ENCODE measurements at places on chromosomes 11 and 22.

DNA sequence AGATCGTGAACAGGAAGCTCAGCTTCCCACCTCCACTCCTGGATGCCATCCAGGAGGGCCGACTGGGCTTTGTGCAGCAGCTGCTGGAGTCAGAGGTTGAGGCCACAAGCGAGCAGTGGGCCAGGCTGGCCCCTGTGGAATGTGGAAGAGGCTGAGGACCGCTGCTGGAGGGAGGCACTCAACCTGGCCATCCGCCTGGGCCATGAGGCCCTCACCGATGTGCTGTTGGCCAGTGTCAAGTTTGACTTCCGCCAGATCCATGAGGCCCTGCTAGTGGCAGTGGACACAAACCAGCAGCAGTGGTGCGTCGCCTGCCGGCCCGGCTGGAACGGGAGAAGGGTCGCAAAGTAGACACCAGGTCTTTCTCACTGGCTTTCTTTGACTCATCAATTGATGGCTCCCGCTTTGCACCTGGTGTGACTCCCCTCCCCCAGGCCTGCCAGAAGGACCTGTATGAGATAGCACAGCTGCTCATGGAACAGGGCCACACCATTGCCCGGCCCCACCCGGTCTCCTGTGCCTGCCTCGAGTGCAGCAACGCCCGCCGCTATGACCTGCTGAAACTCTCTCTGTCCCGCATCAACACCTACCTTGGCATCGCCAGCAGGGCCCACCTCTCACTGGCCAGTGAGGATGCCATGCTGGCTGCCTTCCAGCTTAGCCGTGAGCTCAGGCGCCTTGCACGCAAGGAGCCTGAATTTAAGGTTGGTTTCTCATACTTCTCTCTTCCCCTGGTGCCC is 24.9 kb downstream of the ART5 start:
- DNase-seq = no peak

- DNase-seq = no peak
These were observed 217.6 kb downstream of the TTC28 start for GRCh38 chr22:28462041-28462440.

GRCh38 chr11:110852921-110853490 is 140.8 kb upstream of the ARHGAP20 start:
- DNase-seq = no peak

DNA sequence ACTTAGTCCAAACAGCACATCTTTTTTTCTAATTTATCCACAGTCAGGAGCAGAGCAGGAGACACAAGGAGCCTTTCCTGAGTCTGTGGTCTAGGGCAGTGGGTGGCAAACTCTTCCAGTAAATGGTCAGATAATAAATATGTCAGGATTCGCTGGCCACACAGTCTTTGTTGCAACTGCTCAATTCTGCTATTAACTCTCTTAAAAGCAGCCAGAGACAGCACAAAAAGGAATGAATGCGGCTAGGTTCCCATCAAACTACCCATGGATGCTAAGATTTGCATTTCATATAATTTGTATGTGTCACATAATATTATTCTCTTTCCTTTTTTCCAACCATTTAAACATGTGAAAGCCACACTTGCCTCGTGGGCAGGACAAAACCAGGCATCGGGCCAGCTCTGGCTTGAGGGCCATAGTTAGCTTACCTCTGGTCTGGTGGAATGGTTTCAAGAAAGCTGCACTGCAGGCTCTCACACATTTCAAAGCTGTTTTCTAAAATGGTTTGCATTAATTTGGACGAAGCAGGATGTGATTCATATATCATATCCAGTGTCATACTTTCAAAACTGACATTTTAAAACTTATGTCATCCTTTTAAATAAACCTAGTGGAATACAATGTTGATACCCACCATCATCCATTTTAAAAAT is 64.7 kb upstream of the CD5 start:
- no peak for DNase-seq

DNA sequence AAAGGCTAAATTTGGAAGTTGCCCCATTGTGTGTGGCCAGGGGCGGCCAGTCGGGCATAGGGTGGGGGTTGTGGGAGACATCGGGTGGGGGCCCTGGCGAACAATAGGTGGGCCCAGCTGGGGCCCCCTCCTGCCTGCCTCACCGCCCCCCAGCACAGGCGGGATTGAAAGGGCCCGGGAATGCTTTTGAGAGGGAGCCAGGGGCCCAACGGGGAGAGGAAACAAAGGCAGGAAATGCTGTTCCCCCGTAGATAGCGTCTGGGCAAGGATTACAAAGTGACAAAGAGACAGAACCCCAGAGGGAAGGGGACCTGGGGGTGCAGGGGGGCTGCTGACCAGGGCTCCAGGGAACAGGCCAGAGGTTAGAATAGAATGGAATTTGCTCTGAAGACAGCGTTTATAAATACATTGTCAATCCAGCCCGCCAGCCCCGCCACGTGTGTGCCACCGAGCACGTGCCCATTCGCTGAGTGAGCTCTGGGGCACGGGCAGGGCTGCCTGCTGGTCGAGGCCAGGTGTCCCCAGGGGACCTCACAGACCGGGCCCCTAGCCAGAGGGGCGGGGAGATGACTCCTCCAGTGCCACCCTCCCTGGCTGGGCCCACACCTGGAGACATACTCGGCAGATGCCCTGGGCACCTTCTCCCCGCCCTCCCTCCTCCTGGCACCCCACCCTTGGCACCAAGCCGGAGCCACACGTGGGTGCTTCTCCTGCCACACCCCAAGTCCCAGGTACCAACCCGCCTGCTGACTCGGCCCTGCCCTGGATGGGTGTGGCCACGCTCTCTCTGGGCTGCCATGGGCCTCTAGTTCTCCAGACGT is 9.7 kb downstream of the PDGFB start:
- DNase-seq = no peak

DNA sequence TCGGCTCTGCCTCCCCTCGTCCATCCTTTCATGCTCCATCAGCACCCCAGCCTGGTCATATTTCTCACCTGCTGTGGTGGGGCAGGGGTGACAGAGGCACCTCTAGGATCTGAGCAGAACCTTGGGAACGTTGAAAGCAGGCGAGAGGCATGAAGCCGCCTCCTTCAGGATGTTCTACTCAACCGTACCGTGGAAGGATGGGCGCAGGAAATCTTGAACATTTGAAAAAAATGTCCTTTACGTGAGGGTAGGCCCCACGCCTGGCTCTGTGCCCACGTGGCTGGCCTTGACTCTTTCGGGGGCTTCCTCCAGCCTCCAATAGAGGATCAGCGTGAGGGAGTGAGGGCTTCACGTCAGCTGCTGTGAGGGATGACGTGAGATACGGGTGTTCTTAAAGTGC is 90.7 kb downstream of the TBC1D22A start:
- no peak for DNase-seq

DNA sequence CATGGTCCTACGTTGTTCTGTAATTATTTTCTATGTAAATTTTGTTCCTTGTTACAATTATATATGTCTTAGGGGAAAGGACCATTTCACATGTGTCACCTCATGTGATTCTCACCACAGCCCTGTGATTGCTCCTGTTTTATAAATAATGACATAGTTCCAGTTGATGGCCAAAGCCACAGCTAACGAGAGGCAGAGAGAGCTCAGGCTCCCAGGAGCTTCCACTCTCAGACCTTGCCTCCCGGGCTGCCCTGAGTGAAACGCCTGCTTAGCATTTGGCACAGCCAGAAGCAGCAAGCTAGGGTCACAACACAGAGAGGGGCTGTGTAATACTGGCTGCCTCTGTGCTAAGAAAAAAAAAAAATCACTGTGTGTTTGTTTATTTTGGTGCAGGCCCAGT is 5.9 kb downstream of the TMEM121B start:
- DNase-seq = no peak

- DNase-seq = no peak
These were observed 3.3 kb upstream of the LIN7C start for GRCh38 chr11:27509908-27510307.

DNA sequence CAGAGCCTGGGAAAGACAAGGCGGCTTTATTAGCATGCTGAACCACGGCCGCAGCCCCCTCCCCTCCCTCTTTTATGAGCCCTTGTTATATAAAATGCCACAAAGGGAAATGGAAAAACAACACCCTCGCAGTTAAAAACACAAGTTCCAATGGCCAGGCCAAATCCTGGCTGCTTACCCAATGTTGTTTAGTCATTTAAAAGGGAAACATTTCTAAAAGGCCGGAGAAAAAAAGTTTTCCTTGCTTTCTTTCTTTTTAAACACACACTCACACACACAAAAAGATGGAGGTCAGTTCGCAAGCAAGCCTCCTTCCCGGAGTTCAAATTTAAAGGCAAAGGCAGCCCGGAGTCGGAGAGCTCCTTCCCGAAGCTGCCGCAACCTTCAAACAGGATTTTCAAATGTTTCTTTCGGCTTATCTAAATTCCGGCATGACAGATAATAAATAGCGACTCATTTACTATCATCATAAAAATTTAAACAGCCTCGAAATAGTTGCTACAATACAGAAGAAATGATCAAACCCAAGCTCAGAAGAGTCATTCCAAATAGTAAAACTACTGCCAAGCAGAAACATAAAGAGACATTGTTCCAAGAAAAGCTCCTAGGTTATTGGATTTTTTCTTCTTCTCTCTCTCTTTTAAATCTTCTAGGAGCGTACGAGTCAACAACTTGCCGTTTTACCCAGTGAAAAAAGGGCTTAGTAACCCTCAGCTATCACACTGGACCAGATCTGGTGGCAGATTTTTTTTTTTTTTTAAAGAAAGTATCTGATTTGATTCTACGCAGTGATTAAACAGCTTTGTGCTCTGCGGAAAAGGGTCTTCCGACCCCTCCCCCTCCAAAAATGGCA is 3.5 kb downstream of the PHF21B start:
- no peak for DNase-seq

DNA sequence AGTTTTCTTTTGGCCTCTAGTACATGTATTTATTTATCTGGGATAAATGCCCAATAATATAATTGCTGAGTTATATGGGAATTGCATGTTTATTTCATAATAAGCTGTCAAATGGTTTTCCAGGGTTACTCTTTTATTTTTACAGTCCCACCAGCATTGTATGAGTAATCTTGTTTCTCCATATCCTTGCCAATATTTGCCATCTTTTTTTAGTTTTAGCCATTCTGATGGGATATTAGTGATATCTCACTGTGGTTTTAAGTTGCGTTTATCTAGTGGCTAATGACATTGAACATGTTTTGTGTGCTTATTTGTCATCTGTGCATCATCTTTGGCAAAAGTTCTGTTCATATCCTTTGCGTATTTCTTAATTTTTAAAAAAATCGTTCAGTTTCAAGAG is 372.8 kb upstream of the CCDC179 start:
- DNase-seq = no peak

DNA sequence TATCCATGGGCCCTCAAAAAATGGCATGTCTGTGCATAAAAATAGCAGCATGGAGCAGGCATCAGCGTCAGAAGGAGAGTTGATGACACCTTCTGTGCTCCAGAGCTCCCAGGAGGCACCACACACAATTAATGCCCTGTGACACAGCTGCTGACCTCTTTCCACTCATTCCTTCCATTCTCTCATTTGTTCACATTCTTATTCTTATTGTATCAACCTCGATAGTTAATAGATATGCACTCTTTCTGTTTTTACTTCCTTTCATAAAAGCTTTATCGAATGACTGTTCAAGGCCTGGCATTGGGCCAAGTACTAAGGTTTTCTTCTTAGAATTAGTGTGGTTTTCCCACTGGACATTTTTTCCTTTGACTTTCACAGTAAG is 266.0 kb upstream of the MTNR1B start:
- no peak for DNase-seq

- no peak for DNase-seq
These were observed 14.6 kb upstream of the KCNQ1OT1 start for GRCh38 chr11:2714463-2714800.

DNA sequence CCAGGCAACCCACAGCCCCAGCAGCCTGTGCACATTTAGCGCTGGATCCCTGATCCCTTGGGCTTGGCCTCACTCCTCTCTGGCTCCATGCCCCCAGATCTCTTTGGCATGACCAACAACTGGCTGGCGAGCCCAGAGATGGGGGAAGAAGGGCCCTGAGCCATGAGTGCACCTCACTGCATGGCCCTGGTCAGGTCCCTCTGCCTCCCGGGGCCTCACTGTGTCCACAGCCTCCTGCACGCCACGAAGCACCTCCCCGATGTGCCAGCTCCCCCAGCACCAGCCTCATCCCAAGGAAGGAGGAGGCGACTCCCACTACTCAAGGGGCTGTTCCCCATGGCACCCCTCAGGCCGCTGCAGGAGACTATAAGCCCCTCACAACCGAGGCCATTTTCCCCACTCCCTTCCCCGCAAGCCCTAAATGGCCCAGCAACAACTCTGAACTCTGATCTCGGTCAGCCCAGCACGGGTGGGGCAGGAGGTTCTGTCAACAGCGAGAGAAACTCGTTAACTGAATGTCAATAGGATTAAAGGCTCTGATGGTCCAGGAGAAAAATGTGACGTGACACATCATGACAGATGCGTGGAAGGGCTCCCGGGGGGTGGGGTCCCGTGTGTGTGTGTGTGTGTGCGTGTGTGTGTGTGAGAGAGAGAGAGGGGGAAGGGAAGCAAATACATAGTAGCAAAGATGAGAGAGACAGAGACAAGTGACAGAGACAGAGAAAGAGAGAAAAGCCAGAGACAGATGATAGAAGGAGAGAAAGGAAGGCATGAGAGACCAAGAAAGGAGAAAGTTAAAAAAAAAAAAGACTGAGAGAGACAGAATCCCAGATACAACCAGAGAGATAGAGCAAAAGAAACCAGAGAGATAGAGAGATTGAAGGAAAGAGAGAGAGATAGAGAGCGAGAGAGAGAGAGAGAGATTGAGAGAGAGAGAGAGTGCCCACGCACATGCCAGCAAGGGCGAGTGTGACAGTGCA is 28.4 kb upstream of the SYT7 start:
- no peak for DNase-seq

DNA sequence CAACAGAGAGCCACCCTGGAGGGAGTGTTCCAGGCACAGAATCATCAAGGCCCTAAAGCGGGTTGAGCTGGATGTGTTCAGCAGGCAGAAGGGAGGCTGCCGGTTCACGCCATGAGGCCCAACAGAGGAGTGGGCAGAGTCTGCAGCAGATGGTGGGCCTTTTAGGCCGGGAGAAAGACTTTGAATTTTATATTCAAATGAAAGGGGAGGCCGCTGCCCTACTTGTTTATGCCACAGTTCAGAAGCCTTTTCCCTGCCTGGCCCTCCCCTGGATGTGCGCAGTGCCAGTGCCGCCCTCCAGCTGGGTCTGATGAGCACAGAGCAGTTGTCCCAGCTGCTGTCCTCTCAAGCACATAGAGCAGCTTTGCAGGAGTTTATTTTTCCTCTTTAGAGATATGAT is 46.9 kb upstream of the TTC12 start:
- DNase-seq = no peak

DNA sequence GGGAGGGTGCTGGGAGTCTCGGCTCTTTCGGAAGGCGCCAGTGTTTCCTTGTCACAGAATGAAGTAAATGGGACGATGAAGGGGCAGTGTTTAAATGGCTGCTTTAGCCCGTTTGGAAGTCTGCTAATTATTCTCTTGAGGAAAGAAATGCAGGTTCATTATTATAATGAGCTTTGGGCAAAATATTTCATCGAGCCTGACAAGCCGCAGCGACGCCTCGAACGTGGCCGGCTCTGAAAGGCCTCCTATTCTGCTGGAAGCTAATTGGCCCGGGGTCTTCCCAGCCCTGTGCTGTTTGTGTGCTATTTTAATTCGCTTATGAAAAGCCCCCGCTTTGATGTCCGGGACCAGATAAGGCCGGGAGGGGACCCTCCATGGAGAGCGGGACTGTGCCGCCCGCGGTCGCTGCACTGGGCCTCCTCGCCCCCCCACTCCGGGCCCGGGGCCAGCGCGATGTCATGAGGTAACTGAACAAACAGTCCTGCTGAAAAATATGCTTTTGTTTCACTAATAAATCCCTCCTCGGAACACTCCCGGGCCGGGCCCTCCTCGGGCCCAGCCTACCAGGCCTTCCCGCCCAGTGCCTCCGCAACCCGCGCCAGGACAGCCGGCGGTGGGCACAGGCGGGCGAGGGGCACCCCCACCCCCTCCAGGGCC is 78.4 kb downstream of the CDKN1C start:
- no peak for DNase-seq
